Eye (tissue), 1 donor: ENCODE measurements at places on chromosomes 2 and 18.
A peak's percentile ranks its signal among the peaks of the same experiment; 100 is the strongest.

GRCh38 chr18:23131693-23132319, 3.5 kb upstream of the CABLES1 start:
- peak; percentile 90 for DNase-seq

- DNase-seq, result no peak
Measured at GRCh38 chr18:58297198-58297597, 253.2 kb downstream of the NEDD4L start.

GRCh38 chr18:63818212-63818611, 43.0 kb downstream of the SERPINB7 start:
- no peak for DNase-seq

DNA sequence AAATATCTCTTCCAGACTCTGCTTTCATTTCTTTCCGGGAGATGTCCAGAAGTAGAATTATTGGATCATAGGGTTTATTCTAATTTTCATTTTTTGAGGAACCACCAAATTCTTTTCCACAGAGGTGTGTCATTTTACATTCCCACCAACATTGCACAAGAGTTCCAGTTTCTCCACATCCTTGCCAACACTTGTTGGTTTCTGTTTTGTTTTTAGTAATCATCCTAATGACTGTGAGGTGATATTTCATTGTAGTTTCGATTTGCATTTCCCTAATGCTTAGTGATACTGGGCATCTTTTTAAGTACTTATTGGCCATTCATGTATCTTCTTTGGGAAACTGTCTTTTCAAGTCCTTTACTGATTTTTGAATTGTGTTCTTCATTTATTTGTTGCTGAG, 513.1 kb downstream of the PARD3B start:
- DNase-seq, result no peak

- no peak for DNase-seq
Measured at GRCh38 chr2:240319221-240319854, 116.1 kb upstream of the GPC1 start.
